ENCODE measurements at places on chromosomes 13 and 19. TPM values are rescaled to one million over a fixed set of nuclear protein-coding genes. Genes with fewer than 3 reads are reported as not detected.
A peak's percentile ranks its signal among the peaks of the same experiment; 100 is the strongest.

VAV1 gene
- 132 TPM for total RNA-seq

CD209 gene
- not detected for total RNA-seq

ZNF121 gene
- 52.0 TPM for total RNA-seq

CYSLTR2 gene
- 3.1 TPM for total RNA-seq

ZNF497 gene
- 0.98 TPM for total RNA-seq

DNA sequence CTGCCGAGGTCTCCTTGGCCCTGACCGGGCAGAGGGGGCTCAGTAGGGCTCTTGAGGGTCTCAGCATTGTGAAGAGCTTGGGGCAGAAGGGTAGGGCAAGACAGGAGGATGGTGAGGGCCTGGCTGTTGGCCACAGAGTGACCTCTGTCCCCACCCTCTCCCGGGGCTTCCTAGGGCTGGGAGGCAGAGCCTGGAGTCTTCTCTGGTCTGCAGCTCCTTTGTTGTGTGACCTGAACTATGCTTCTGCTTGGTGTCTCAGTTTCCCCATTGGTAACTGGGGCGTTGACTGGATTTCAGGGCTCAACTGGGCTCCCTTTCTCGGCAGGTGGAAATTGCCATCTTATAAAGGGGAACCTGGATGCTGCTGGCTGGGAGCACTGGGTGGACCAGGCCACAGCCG lies 30.1 kb upstream of the PEPD start:
- no peak for DNase-seq

DNA sequence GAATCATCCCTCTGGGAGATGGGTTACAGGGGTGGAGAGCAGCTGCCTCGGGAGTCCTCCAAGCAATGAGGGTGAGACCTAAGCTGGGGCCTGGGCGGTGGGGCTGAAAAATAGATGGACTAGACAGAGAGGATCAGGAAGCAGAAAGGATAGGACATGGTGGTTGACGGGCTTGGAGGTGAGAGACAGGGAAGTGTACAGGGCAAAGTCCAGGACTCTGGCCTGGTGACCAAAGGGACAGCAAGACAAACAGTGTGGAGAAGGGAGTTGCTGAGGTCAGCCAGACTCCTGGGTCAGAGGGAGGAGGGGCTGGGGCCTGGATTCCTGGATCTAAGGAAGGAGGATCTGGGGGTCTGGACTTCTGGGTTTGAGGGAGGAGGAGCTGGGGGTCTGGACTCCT lies 5.5 kb downstream of the PHLDB3 start:
- no peak for DNase-seq

GRCh38 chr13:37136187-37136586 lies 30.7 kb upstream of the CSNK1A1L start:
- DNase-seq = no peak

DNA sequence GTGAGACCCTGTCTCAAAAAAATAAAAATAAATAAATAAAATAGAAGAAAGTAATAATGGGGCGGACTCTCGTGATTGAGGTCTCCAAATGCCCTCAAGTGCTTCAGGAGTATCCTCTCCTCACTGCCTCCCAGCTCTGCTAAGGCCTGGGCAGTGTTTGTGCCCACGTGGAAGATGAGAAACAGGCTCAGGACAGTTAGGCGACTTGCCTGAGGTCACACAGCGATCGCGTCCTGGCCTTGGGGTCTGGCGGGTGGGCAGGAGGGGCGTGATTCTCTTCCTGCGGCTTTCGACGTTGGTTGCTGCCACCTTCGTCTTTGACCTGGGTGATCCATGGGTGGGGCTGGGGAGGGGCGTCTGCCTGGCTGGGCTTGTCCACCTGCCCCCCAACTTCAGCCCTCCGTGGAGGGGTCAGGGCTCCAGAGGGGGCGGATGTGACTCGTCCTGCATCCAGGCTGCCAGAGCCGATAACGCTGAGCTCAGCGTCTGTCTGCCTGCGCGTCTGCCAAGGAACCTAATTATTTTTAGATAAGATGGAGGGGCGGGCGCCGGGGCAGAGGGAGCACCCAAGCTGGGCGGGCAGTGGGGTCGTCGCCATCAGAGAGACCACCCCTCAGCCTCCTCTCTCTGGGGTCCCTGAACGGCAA lies 56.9 kb downstream of the NFIC start:
- DNase-seq = no peak

DNA sequence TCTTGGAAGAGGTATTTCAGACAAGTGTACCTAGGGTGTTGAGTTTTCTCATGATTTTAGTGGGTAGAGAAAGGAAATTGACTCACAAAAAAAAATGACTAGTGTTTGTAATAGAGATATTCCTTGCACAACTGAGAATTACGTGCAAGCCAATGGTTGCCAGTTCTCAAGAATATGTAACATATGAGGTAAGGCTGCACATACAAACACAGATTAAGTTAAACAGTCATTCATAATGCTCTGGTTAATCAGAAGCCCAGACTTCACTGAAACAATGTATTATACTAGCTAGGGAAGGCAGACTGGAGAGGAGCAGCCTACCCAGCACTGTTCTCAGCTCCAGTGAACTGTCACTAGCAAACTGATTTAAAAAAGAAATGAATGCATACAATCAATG lies 418.3 kb downstream of the DIAPH3 start:
- no peak for DNase-seq

DNA sequence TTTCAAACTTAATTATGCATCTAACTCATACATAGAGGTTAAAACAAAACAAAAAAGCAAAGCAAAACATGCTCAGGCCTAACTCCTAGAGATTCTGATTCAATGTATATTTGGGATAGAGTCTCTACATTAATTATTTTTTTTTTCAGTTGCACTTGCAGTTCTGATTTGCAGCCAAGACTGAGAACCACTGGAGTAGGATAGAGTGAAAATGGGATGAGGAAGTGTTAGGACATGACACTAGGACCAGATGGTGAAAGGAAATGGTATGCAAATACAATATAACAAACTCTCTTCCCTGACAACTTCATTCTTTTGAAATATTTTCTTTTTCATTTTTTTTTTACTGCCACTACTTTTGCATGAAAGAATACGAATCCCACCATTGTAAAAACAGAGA lies 1.8 kb downstream of the CCDC122 start:
- DNase-seq = no peak

DNA sequence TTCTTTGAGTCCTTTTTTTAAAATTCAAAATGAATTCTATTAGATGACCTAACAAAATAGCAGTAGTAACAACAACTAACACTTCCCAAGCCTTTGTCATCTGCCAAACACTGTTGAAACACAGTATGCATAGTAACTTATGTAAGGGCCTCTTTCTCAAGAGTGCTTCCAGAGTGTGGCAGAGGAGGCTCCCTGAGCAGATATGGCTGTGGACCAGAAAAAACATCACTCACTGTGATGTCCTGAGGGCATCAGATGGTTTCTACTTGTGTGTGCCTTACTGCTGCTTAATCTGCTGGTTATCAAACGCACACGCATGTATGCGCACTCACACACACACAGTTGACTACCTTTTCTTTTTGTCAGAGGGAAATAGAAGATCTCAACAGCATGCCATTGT lies 110.8 kb downstream of the DLEU7 start:
- no peak for DNase-seq

DNA sequence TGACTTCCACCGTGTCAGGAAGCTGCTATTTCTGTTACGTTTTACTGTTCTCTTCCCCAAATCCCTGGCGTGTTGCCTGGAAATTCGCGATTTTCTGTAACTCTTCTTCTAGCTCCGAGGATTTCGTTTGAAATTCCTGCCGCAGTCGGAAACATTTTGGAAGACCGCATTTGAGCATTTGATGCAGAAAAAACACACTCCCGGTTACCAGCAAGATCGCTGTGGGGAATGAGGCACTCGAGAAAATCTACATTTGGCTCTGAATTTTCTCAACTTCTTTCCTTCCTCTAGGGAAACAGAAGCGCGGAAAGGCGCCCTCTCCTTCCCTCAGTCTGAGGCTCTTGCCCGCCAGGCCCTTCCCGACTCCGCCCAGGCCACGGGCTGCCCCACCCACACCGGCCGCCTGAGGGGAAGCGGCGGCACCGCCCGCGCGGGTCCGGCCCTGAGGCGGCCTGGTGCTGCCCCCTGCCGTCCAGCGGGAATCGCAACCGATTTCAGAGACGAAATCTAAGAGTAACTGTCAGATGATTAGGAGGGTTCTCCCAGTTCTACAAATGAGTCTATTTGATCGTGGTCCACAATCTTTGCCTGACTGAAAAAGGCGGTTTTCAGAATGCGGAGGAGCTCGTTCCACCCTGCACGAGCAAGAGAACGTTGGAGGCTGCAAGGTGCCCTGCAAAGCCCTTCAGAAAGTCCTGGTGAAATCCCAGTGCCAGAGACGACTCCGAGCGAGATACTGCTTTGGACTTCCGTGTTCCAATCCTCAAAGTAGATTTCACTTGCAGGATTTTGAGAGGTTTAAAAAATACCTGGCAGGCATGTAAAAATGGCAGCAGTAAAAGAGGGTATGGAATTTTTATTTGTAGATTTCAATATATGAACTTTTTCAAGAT lies 18.4 kb upstream of the TUBGCP3 start:
- peak; percentile 87 for DNase-seq

DNA sequence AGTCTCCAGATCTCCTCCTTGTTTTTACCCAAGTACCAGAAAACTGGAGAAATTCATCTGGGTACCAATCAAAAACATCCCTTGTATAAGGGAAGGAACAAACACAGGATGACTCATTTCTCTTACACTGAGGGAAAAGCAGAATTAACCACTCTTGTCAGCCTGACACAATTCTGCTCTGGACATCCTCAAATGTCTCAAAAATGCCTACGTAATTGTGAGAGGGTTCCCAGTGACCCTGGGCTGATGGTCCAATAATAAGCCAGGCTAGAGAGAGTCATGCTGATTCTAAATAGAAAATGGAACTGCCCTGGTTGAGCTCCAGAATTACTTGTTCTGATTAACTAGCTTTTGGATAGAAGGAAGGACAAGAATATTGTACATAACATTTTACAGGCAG lies 14.5 kb downstream of the ZNF708 start:
- DNase-seq = no peak

- DNase-seq = no peak
Measured at GRCh38 chr13:100460266-100460665, 128.3 kb downstream of the GGACT start.

DNA sequence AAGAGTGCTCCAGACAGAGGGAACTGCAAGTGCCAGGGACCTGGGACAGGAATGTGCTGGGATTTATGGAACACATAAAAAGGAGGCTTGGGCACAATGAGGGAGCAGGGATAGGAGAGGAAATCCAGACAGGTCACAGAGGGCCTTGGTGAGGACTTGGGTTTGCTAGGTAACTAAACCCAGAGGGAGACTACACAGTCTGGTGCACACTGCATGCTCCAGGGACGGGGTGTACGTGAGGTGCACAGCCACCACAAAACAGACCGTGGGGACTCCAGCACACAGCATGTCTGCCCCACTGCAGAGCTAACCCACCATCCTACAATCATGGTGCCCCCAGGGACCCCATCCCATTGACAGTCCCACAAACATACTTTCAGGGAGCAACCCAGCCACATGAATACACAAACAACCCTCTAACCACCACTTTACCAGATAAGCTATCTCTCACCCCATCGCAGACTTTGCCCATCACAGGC lies 5.5 kb upstream of the ZFP36 start:
- DNase-seq = no peak

DNA sequence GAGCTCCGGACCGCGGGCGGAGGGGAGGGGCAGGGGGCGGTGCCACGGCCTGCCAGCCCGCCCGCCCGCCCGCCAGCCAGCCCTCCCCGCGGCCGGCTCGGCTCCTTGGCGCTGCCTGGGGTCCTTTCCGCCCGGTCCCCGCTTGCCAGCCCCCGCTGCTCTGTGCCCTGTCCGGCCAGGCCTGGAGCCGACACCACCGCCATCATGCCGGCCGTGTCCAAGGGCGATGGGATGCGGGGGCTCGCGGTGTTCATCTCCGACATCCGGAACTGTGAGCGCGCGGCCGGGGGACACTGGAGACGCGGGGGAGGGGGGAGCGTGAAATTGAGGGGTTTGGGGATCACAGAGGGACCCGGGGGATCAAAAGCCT lies at the start of gene AP2A1:
Gene AP2A1 (plus strand): TSS at position 72 of the 370 bp plus-strand sequence. CDS start 133 bp downstream, at position 205.
- no peak for DNase-seq

GRCh38 chr13:59391696-59392095 lies 772.0 kb downstream of the DIAPH3 start:
- peak; percentile 87 for DNase-seq

GRCh38 chr19:42092350-42092749 lies 16.4 kb downstream of the ZNF574 start:
- DNase-seq = peak; percentile 72

DNA sequence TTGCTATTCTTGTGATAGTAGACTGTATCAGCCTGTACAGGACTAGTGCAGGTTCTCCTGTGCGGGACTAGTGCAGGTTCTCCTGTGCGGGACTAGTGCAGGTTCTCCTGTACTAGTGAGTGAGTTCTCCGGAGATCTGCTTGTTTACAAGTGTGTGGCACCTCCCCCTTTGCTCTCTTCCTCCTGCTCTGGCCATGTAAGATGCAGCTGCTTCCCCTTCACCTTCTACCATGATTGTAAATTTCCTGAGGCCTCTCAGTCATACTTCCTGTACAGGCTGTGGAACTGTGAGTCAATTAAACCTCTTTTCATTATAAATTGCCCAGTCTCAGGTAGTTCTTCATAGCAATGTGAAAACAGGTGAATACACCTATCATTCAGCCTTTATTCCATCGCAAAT lies 289.6 kb downstream of the TEX29 start:
- DNase-seq = no peak

DNA sequence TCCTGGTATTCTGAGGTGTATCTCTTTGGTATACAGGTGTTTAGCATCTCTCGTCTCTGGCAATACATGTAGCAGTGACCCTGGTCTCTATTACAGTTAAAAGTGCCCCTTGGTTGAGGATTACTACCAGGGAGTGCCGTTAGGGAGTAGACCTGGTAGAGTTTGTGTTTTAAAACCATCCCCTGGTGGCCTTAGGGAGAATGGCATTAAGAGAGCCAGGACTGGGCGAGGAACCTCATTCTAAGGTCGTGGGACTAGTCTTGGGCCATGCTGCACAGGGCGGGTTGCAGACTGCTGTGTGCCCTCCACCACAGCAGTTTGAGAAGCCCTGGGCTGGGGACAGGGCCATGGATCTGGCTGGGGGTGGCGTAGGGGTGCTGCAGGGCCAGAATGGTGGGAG lies 35.0 kb downstream of the B3GLCT start:
- DNase-seq = no peak

GRCh38 chr13:32969516-32969941 lies 46.7 kb upstream of the KL start:
- DNase-seq = no peak

- DNase-seq = no peak
Measured at GRCh38 chr19:55229789-55230182, 1.2 kb upstream of the TMEM86B start.

Data from activated CD4-positive, alpha-beta T cell treated with anti-CD3 and anti-CD28 coated beads, Interleukin-2, amount 10 ng/mL, durations not matched to agents 7 days and 5 days (primary cell).